ENCODE measurements at places on chromosomes 6 and 20.

DNA sequence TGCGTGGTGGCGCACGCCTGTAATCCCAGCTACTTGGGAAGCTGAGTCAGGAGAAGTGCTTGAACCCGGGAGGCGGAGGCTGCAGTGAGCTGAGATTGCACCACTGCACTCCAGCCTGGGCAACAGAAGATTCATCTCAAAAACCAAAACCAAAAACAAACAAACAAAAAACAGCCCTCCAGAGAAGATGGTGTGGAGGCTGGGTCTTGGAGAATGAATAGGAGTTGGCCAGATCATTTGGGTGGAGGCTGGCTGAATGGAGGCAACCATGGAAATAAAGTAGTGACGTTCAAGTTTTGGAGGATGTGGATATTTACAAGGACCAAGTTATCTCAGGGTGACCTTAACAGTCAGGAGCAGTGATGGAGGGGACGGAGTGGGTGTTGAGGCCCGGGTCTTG, 24.7 kb downstream of the HIVEP1 start:
- DNase-seq = no peak

DNA sequence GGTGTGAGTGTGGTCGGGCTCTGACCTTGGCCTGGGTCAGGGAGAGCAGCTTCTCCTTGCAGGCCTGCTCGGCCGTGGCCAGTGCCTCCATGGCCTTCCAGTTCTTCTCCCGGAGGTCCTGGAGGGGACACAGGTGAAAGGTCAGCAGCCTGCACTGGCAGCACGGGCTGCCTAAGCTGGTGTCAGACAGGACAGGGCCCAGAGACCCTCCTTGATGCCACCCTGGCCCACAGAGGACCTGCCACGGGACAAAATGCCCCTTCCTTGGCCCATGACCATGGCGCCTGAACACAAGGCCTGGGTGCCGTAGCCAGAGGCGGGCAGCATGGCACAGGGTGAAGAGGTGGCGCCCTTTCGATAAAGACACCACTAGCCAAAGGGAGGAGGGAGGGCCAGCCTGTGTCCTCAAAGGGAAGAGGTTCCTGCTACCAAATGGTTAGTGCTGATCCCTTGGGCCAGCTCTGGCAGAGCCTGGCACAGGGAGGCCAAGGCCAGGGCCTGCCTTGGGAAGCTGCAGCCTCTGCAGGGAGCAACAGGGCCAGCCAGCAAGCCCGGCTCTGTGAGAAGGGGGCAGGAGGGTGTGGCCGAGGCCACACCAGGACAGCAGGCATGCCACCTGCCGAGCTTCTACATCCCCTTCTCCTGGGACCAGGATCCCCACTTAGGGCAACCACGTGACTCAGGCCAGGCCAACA, 54.8 kb downstream of the DSTN start:
- peak; percentile 34 for DNase-seq

GRCh38 chr20:48523191-48523995, 304.4 kb downstream of the PREX1 start:
- DNase-seq = no peak

DNA sequence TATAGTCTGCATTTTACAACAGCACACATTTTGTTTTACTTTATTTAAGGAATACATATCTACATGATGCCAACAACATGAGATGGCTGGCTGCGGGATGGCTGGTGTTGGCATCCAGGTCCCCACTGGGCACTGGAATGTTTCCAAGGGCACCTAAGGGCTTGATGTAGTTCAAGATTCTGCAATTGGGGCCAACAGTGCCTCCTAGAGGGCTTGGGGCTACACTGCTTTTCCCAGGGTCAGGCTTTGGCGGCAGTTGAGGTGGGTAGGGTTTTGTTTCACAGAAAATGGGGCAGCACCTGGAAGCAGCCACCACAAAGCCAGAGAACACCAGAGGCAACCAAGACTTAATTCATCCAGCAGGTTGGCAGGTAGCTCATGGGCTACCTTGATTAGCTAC, 202.2 kb upstream of the PRND start:
- peak; percentile 17 for DNase-seq

- DNase-seq = peak; percentile 66
These were observed 435 bp downstream of the ZSWIM3 start for GRCh38 chr20:45857882-45858216.

- DNase-seq = no peak
These were observed 96.6 kb upstream of the NAA20 start for GRCh38 chr20:19920381-19921138.

DNA sequence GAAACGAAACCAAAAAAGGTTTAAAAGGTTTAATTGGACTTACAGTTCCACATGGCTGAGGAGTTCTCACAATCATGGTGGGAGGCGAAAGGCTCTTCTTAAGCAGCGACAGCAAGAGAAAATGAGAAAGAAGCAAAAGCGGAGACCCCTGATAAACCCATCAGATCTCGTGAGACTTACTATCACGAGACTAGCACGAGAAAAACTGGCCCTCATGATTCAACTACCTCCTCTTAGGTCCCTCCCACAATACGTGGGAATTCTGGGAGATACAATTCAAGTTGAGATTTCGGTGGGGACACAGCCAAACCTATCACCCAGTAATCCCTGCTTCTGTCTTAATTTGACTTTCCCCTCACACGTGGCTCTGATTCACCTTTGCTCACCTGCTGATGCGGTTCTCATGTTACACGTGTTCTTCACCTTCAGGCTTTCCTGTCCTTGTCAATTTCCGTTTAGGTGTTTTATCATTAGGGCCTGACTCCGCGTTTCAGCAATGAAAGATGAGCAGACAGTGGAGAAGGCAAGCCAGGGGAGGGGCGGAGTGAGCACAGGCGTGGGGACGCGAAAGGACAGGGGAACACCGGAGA, 57.1 kb downstream of the AGPAT4 start:
- no peak for DNase-seq

GRCh38 chr6:140711019-140711613, 1336.7 kb upstream of the CITED2 start:
- DNase-seq = no peak

GRCh38 chr6:27275025-27275956, 27.8 kb downstream of the PRSS16 start:
- DNase-seq = no peak

- no peak for DNase-seq
These were observed 120.0 kb upstream of the CITED2 start for GRCh38 chr6:139494376-139494990.

DNA sequence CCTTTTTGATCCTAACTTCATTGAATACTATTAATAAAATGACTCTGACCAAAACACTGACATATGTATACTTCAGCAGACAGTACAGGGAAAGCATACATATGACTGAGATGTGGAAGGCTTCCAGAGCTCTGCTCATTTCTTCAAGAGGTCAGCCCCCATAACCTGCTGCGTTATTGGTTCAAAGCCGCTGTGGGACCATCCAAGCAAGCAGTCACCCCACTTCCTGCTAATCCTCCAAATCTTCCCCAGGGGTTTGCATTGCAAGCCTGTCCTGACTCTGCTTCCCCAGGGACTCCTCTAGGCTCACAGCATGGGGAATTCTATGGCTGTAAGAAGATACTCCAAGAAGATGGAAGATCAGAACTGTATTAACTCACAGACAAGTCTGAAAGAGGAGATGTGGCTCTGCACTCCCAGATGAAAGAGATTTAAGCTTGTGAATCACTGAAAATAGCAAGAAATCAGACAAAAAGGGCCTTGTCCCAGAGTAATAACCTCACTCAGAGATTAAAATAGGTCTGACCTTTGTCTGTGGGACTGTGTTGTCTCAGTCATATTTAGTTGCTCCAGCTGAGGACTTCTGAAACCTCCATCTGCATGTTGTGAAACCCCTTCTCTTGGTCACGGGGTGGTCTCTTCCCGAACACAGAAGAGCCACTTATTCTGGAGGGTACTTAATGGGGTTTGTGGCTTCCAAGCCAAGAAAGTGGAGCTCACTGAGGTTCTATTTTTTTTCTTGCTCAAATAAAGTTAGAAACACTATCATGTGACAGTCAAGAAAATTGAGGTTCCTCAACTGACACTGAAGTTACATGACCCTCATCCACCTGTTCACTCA, 101.5 kb upstream of the MARCKS start:
- DNase-seq = peak; percentile 12

GRCh38 chr20:61812845-61813485, 252.7 kb downstream of the TAF4 start:
- DNase-seq = no peak

- no peak for DNase-seq
These were observed 412.8 kb upstream of the AGPAT4 start for GRCh38 chr6:161686655-161687054.

- no peak for DNase-seq
These were observed 1654.1 kb downstream of the GRIK2 start for GRCh38 chr6:103047567-103047966.

- DNase-seq = no peak
These were observed 503.7 kb upstream of the SULF2 start for GRCh38 chr20:48288930-48289507.

DNA sequence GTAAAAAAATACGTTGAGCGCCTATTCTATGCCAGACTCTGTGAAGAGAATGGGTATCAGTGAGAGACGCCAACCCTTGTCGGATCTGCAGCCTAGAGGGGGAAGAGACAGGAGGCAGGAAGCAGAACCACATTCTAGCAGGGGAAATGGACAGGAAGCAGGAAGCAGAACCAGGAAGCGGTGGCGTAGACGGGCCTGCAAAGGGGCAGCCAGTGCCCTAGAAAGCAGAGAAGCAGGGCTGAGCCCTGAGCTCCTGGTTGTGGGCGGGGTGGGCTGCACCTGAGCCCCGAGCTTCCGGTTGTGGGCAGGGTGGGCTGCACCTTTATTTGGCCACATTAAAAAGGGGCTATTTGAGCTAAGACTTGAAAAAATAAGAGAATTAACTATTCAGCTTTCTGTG, 71.9 kb downstream of the FAM120B start:
- DNase-seq = no peak

DNA sequence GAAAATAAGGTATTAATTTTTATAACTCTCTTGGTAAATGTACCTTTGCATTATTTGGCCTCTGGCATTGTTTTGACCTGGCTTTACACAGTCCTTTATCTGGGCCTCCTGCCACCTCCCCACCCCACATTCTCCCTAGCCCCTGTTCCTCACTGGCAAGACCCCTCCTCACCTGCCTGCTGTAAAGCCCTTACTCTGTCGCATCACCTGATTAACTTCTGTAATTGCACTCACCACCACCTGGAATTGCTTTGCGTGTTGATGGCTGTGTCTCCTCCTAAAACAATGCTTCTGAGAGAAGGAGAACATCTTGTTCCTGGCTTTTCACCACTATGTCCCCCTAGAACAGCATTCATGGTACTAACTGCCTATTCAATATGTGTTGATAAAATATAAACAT, 24.8 kb downstream of the SNX9 start:
- no peak for DNase-seq

DNA sequence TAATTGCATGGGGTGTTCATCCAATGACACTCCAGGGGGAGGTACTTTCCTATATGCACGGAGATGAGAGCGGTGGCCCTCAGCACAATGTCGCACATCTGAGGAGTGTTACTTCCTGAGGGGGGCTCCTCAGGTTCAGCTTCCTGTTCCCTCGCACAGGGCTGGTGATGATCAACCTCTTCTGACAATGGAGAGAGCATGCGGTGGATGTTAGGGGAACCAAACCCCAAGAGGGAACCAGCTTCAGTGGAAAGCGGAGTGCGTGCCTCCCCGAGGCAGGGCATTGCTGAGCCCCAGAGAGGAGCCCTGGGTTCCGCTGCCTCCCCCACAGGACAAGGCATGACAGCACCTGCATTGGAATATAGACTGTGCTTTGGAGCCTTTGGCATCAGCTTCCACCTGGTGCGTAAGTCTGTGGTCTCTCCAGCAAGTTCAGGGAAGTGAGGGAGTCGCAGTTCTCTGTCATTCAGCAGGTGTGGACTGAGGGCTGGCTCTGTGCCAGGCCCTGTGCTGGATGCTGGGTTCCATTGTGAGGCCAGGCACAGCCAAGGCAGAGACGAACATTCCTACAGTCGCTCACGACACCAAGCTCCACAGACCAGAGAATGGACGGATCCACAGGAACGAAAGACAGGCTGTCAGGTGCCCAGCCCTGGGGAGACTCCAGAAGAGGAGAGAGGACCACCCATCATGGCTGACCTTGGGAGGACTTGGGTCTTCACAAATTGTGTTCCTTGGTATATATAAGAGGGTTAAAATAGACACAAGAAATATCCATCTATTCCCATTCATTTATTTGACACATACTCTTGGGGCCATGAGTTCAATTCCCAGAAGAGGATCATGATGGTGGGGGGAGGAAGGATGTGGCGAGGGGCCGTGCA, 3.9 kb upstream of the ZNF831 start:
- DNase-seq = no peak

- DNase-seq = no peak
These were observed 122.2 kb downstream of the COL19A1 start for GRCh38 chr6:69988458-69989126.

GRCh38 chr6:80329496-80329895, 223.0 kb downstream of the BCKDHB start:
- DNase-seq = no peak

GRCh38 chr6:100657678-100658330, 193.1 kb upstream of the SIM1 start:
- DNase-seq = no peak

GRCh38 chr20:21258411-21258810, 44.7 kb upstream of the XRN2 start:
- no peak for DNase-seq

DNA sequence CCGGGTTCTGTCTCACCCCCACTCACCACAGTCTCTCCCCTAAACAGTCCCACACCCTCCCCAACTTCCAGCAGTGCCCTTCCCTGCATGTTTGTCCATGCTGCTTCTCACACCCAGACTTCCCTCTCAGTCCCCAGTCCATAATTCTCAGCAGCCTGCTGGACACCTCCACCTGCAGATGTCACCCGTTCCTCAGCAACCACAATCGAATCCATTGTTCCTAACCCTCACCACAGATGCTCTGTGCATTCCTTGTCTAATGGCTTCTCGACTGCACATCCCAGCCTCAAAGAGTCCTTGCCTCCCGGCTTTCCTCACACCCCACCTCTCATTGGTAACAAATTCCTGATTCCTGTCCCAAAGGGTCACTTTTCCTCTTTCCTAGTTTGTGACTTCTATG, 55.6 kb downstream of the GOPC start:
- DNase-seq = no peak

GRCh38 chr6:13131935-13132661, 196.2 kb downstream of the TBC1D7 start:
- DNase-seq = no peak

DNA sequence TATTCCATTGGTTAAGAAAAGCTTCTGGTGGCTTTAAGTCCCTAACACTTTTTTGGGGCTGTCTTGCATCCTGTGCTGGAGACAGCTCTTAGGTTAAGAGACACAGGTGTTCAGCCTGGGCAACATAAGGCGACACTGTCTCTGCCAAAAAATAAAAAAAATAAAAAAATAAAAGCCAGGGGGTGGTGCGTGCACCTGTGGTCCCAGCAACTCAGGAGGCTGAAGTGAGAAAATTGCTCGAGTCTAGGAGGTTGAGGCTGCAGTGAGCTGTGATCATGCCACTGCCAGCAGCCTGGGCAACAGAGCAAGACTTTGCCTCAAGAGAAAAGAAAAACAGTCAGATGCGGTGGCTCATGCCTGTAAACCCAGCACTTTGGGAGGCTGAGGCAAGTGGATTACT, 55.6 kb upstream of the ZMYND8 start:
- no peak for DNase-seq

All from GM12892 (cell line).